ENCODE measurements at places on chromosomes 5 and 9.

DNA sequence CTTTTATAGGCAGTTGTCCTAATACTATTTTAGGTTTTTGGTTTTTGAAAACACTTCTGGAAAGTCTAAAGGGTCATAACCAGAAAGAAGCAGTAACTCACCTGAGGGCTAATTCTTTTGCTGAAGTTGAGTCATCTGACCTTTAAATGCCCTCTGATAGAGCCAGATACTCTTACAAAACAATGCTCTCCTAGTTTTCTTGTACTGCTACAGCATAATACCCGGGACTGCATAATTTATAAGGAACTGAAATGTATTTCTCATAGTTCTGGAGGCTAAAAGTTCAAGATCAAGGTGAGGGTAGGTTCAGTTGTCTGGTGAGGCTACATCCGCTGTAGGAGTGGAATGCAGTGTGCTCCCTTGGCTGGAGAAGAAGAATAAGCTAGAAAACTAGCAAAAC is 670.3 kb downstream of the TLE4 start:
- DNase-seq: no peak

GRCh38 chr9:114176624-114177291 is 21.4 kb downstream of the COL27A1 start:
- no peak for DNase-seq

DNA sequence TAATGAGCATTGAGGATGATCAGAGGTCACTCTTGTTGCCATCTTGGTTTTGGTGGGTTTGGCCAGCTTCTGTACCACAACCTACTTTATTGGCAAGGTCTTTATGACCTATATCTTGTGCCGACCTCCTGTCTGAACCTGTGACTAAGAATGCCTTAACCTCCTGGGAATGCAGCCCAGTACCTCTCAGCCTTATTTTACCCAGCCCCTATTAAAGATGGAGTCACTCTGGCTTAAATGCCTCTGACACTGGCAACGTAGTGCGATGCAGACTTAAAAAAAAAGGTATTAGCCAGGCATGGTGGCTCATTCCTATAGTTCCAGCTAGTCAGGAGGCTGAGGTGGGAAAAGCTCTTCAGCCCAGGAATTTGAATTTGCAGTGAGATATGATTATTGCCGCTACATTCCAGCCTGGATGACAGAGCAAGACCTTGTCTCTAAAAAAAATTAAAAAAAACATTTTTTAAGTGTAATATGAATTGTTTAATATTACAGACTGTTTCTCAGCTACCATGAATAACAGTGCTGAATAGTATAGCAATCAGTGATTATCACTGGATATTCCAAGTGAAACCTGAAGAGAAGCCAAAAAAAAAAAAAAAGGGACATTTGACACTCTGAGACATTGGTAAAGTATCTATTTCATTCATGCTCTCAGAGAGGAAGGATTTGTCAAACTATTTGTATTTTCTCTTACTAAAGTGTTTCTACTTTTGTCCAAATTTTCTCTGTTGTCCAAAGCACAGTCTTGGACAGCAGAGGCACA is 18.3 kb upstream of the STOM start:
- no peak for DNase-seq

GRCh38 chr5:63911871-63912270 is 50.4 kb downstream of the HTR1A start:
- DNase-seq: no peak

DNA sequence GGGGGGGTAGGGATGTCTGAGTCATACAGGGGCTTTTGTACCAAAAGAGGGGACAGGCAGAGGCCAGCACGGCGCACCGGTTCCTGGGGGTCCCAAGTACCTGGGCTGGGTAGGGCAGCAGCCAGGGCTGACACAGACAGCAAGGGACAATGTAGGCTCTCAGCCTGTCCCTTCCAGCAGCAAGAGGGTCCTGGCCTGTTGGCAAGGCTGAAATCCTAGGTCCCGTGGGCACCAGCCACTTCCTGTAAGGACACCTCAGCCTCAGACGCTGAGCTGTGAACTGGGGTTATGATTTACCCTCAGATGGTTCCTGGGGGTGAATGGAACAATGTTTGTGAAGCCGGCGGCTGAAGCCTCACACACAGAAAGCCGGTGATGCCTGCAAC is 41.3 kb downstream of the NACC2 start:
- no peak for DNase-seq

- DNase-seq: no peak
These were observed 625 bp upstream of the OLFM1 start for GRCh38 chr9:135086597-135087488.

- DNase-seq: no peak
These were observed 43.4 kb downstream of the NFIB start for GRCh38 chr9:14270358-14271092.

DNA sequence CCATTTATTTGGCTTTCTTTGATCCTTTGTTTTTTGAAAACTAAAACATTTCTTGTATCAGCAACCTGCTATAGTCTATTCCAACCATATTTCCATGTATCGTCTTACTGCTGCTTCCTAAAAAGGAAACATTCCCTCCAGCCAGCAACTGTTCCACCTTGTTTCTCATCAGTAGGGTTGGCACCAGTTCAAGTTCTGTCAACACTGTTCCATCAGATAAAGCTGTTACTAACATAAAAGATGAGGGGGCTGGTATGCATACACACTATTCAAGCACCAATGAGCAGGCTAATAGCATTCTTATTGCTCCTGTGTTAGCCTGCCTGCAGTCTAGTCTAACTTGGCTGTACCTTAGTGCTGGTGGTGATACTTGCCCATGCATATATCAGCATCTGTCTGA is 178.3 kb downstream of the CWC27 start:
- peak; percentile 18 for DNase-seq

DNA sequence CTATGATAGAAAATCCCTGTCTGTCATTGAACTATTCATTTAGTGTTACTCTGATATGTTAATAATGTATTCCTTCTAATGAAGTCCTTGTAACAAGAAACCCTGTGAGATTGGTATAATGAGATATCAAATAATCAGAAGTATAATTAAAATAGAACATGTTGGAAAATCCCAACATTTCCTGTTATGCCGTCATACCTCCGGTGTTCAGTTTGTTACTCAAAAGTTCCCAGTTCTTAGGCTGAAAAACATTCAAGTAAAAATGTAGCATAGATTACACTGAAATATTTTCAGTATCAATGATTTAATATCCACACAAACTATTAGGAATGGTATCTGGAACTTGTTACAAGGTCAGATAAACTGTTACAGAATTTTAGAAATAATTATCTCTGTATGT is 227.5 kb downstream of the GNA14 start:
- no peak for DNase-seq

GRCh38 chr9:36946653-36947052 is 87.4 kb downstream of the PAX5 start:
- no peak for DNase-seq

- no peak for DNase-seq
These were observed 100.9 kb downstream of the EBF1 start for GRCh38 chr5:158998793-158999325.

- peak; percentile 2 for DNase-seq
These were observed 291.1 kb downstream of the CCDC171 start for GRCh38 chr9:15843931-15844330.

GRCh38 chr9:127520941-127521918 is 69.9 kb downstream of the LRSAM1 start:
- DNase-seq: no peak

GRCh38 chr9:68585034-68585761 is 44.5 kb upstream of the TMEM252 start:
- DNase-seq: peak; percentile 32

- DNase-seq: no peak
These were observed 117.0 kb upstream of the GHR start for GRCh38 chr5:42306287-42306686.

GRCh38 chr5:124021776-124022175 is 509.8 kb downstream of the CSNK1G3 start:
- DNase-seq: no peak

DNA sequence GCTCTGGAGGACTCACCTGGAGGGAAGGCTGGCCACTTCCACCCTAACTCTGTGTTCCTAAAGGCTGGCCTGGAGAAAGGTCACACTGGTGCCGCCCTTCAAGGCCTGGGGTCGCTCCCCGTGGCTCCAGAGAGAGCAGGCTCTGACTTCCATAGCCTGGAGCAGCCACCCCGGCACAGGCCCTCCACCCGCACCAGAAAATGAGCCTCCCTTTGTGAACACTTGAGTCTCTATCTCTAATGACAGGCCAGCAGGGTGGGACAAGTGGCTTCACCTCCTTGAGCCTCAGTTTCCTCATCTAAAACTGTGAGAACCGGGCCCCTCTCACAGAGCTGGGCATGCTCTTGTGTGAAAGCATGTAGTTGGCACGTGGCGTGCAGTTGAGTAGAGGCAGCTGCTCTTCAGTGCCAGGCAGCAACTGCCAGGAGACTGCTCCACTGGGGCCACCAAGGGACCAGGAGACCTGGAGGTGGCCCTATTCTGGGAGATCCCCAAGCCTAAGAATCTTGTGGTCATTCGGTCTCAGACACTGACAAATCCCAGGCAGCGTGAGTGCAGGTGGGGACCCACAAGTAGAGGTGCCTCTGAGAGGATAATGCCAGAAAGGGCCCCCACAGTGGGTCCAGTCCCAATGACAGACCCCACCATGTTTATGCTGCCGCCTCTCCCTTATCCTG is 56.7 kb upstream of the GARNL3 start:
- no peak for DNase-seq

GRCh38 chr9:89319015-89319905 is 960 bp downstream of the SECISBP2 start:
- DNase-seq: peak; percentile 56

GRCh38 chr5:132591145-132591544 is 34.4 kb downstream of the RAD50 start:
- DNase-seq: peak; percentile 10

GRCh38 chr9:114745108-114745848 is 60.6 kb downstream of the TNFSF15 start:
- no peak for DNase-seq

DNA sequence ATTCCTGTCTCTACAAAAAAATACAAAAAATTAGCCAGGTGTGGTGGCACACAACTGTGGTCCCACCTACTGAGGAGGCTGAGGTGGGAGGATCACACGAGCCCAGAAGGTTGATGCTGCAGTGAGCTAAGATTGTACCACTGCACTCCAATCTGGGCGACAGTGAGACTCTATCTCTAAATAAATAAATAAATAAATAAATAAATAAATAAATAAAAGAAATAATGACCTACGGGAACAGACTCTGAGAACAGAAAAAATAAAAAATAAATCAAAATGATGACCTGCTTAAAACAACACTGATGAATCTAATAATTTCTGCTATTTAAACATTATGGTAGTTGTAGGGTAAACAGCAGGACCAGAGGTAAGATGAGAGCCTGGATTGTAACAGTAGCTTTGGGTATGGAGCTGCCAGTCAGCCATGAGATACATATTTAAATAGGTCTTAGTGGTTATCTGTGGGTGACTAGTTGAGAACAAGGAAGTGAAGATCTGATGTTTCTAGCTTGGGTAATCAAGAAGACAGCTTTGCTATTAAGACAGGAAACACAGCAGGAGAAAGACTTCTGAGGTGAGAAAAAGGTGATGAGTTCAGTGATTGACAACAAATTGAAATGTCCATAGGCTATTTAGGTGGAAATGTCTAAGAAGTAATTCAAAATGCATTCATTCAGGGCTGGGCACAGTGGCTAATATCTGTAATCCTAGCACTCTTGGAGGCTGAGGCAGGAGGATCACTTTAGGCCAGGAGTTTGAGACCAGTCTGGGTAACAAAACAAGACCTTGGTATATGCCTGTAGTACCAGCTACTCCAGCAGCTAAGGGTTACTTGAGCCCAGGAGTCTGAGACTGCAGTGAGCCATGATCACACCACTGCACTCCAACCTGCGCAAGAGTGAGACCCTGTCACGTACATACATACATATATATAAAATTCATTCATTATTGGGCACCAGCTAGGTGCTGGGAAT is 11.0 kb downstream of the RNF145 start:
- DNase-seq: peak; percentile 36

- DNase-seq: no peak
These were observed 208.5 kb downstream of the FSTL4 start for GRCh38 chr5:133403741-133404364.

DNA sequence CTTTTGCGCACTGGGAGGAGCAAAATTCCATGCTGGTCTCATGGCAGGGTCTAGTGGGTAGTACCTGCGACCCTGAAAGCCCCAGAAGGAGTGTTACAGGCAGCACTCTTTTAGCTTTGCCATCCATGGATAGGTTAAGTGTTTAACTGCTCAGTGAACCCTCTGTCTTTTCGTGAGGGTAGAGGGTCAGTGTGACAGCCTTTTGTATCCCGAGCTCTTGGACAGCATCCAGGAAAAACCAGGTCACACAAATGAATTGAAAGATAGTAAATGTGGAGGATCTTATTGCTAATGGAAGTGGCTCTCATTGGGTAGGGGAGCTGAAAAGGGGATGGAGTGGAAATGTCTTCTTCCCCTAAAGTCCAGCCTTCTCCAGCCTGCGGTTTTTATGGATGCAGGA is 57.8 kb upstream of the CCDC112 start:
- no peak for DNase-seq

GRCh38 chr5:113031104-113031503 is 54.5 kb downstream of the DCP2 start:
- DNase-seq: no peak

DNA sequence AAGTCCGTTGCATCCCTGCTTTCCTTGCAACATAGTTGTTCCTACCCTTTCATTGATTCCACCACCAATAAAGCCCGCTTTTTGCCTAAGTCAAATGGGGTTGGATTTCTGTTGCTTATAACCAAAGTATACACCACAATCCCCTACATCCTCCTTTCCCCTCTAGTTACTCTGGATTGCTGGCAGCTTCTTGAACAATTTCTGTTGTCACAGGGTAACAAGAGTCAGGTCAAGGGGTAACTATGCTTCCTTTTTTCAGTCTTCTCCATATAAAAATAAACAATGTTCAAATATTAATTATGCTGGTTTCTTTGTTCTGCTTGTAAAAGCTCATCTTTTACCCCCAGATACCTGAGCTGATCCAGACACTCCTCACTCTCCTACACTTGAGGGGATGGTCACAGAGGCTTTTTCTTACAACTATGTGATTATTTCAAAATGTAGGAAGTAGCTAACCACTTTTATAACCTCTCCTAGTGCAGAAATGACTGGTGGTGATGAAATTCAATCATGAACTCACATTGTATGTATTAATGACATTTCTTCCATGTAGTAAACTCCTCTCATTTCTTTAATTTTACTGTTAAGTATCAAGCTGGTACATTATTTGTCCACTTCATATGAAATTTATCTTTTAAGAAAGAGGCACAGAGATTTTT is 136.5 kb downstream of the SNX18 start:
- no peak for DNase-seq

DNA sequence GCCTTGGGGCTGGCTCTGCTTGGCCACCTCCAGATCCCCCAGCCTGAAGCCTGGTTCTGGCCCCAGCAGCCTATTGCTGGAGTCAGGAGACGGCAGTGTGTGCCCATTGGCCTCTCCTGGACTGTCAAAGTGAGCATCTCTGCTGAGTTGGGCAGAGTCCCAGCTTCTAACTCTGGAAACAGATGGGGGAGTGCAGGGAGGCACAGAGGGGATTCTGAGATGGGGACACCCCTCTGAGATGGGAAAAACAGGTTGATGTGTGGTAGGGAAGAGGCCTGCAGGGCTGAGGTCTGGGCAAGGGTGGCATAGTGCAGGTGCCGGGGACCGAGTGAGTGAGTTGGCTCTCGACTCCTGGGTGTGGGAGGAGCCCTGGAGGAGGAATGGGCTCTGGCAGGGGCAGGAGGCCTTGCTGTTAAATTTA is 27.5 kb downstream of the PHF2 start:
- no peak for DNase-seq
